ENCODE measurements at places on chromosomes 7 and 10. TPM values are rescaled to one million over a fixed set of nuclear protein-coding genes. Genes with fewer than 3 reads are reported as not detected.

The ITGA8 gene
- total RNA-seq = not detected

The COL26A1 gene
- total RNA-seq = 23.3 TPM

DNA sequence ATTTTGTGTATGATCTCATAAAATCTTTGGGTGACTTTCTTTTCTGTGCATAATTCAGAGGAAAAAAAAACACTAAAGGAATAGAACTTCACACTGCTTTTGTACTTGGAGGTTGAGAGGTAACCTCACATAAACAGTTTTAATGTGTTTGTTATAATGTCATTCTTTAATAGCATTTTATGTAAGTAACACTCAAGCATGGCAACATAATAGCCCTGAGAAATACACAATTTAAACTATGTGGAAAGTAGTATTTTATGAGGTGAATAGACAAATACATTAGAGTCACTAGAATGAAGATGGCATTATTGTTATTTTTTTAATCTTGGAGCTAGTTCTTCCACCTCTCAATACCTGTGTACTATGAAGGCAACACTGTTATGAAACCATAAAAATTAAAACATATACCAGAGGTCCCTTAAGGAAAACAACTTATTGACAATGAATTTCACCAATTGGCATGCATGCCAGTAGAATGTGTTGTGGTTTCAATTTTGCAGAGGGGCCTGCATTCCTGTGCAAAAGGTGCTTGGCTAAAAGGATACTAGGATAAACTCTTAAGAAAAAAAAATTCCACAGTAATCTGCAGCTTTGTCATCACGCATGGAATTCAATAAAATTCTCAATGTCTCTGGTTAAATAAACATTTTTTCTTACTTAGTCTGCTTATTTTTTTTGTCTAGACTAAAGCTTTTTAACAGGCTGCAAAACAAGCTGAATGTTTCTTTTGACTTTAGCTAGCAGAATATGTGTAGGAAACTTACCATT, 102.5 kb downstream of the CD36 start:
- DNase-seq = no peak

DNA sequence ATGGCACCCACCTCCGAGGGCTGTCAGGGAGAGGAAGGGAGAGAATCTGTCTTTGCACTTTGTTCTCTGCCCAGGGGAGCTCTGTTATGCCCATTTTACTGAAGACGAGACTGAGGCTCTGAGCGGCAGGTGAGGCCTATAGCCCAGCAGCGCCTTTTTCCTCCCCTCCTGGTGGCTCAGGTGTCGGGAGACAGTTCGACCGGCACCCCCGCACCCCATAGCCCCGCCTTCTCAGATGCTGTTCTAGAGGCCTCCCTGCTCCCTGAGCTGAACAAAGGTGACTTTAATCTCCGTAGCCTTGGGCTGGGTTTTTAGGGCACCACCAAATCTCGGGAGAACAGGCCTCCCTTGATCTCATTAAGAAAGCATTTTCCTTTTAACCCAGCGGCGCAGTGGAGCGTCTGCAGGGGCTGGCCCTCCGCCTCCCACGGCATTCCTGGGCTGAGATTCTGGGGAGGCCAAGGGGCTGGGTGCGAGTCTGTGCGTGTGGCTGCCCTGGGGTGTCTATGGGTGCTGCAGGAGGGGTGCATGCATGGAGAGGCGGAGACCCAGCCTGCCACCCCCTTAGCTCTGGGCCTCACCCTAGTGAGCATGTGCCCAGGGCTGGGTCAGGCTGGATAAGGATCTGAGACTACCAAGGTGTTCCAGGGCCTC, 3.3 kb downstream of the LFNG start:
- peak; percentile 87 for DNase-seq

- DNase-seq = no peak
These were observed 182.2 kb upstream of the INHBA start for GRCh38 chr7:41885078-41885477.

DNA sequence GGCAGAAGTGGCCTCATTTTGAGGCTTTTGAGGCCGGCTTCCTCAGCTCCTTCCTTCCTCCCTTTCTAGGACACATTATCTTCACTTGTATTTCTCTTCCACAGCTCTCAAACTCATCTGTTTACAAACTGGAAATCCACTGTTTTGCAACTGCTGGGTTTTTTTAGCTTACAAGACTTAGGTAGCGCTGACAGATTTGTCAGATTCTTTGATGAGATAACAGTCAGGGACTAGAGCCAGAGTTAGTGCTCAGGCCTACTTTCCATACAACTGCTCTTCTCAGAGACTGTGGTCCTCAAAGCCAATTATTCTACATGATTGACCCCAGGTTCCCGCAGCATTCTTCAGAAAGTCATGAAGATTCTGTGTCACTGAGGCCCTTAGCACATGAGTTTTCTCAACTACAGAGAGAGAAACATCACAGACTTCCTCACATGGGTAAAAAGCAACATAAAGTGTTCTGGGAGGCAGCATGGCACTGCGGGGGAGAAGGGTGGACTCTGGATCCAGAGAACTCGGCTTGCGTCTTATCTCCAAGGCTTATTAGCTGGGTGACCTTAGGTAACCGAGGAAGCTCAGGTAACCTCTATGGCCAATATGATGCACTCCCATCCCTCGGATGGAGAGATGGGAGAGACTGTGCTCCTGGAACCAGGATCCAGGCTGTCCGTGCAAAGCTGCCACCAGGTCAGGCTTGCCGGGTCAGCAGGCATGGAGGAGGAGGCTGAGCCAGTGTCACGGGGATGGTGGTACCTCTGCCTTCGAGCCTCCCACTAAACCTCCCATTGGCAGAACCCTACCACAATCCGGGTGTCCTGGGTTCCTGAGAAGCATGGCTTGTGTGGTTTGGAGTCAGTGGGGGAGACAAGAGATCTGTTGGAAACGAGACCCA, 10.5 kb downstream of the DDC start:
- DNase-seq = no peak

DNA sequence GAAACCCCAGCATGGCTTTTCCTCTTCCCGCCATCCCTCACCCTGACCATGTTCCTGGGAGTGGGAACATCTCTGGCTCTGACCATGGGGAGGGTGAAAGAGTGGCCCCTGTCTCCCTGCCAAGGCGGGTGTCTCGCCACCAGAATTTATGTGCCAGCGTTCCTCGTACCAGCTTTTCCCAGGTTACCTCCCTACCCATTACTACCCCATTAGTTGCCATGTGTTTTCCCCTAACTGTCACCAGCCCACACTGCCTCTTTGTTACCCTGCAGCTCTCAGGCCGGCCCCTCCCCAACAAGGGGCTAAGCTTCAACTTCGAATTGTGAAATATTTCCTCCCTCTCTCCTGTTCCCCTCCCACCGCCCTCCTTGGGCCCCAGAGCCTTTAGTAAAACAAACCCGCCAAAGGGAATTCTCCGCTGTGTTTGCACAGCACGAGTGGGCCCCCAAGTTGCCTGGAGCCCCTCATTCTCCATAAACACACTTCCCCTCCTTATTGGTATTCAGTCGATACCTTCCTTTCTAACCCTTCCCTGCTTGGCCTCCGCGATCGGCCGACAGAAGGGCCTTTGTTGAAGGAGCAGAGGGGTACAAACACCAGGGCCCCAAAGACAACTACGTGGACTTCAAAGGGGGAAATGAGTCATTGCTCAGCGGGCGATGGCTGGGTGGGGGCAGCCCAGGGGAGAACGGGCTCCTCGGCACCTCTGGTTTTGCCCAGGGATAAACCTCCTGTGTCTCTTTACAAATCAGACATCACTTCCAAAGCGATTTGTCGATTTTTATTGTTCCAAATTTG, 45.5 kb downstream of the SLIT1 start:
- no peak for DNase-seq

GRCh38 chr10:105159268-105159667, 518.2 kb downstream of the SORCS3 start:
- peak; percentile 64 for DNase-seq

- no peak for DNase-seq
These were observed 139.5 kb downstream of the ST7 start for GRCh38 chr7:117092785-117093184.

The LRRC4 gene
- total RNA-seq = not detected

GRCh38 chr7:137961200-137962177, 40.4 kb downstream of the CREB3L2 start:
- DNase-seq = no peak

DNA sequence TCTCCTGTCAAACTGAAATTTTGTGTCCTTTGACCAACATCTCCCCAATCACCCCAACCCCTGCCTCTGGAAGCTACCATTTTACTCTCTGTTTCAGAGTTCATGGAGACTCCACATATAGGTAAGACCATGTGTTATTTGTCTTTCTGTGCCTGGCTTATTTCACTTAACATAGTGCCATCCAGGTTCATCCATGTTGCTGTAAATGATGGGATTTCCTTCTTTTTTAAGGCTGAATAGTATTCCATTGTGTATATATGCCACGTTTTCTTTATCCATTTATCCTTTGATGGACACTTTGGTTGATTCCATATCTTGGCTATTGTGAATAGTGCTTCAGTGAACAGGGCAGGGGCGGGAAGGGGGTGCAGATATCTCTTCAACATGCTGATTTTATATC, 18.0 kb upstream of the FBXW4 start:
- DNase-seq = no peak

DNA sequence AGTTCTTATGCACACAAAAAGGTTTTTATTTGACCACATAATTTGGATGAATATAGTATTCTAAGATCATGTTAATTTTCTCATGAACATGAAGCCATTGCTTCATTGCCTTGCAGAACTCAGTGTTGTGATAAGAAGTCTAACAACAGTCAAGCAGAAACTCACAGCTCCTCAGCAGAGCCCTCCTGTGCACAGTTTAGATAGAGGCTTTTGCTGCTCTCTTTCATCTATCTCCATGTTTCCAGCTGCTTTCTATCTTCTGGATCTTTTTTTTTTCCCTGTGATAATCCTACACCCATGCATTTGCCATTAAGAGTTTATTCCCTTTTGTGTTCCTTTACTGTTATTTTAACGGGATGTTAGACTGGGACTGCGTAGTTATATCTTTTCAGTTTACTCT, 557.7 kb upstream of the LRRTM3 start:
- no peak for DNase-seq

DNA sequence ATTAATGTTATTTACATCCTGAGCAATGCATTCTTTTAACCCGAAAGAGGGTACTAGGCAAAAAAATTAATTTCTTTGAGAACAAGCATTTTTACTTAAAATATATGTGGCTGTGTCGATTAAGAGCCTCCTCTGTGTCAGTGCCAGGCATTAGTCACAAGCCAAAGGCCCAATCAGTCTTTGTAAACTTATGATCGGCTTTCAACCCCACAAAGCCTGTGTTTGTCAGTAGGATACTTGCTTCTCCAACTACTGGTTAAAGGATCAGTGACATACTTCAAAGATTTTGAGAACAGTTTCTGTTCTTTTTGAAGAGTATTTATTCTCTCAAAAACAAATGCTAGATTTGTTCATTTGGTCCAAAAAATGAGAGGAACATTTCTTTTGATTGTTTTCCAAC, 159.3 kb downstream of the NRCAM start:
- DNase-seq = no peak

DNA sequence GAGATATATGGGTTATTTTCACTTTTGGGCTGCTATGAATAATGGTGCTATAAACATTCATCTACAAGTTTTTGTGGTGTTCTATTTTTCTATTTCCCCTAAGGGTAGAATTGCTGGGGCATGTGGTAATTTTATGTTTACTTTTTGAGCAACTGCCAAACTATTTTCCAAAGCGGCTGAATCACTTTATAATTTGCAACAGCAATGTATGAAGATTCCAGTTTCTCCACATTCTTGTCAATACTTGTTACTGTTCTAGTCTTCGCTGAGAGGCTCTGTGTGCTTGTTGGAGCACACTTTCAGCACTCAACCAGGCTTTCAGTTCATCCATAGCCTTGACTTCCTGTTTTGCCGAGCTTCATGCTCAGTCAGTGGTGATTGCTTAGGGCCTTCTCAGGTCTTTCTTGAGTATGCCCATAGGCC, 39.0 kb downstream of the ADK start:
- peak; percentile 64 for DNase-seq

DNA sequence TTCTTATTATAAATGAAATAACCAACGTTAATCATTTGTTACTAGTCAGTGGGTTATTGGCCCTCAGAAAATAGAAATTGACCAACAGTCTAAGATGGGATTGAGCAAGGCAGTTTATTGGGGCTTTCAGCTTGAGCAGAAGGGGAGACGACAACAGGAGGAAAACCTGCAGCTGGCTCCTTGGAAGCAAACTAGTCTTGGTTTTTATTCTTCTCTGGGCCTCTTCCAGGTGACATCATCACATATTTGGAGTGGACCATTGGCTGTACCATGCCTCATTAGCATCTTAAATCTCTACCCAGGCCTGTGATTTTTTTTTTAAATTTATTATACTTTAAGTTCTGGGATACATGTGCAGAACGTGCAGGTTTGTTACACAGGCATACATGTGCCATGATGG, 59.0 kb upstream of the CSTF2T start:
- no peak for DNase-seq

- DNase-seq = no peak
These were observed 32.1 kb downstream of the TRRAP start for GRCh38 chr7:98910427-98910826.

DNA sequence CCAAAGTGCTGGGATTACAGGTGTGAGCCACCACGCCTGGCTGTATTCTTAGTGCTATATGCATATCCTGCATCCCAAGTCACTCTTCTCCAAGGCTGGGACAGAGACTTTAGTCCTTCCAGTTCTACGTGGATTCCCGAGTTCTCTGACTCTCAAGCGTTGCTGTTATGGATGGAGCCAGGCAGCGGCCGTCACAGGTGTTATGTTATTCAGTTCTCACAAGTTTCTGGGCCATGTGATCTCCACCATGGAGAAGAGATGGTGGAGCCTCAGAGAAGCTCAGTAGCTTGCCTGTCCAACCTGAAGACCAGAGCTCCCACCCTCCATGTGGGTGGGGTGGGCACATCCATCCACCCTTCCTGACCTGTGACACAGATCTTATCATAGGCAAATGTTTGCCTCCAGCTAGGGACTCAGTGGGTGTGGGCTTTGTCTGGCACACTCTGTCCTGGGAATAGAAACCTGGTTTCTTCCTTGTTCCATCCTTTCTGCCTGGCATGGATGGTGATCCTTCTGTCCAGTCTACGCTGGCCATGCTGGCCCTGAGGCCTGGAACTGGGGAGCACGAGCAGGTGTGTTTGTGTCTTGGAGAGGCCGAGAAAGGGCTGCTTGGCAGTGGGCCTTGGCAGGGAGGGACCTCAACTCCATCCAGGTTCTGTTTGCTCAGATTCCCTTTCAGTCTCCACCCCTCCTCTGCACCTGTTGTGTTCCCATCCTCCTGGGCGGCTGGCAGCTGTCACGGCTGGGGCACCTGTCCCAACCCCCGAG, 55.3 kb downstream of the NEURL1 start:
- peak; percentile 29 for DNase-seq

DNA sequence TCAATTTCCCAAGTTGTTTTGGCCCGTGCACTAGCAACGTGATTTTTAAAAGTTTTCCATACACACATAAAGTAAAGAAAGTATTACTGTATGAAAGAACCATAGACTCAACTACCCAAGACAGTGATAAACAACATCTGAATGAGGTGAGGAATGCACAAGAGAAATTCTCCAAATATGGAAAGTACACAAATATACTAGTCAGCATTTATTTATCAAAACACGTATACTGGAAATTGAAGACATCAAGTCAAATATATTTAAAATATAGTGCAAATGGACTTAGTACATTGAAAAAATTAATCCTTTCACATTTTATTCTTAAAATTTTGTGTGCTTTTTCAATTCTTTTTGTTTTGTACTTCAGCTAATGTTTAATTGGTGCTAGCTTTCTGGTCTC, 143.6 kb downstream of the ARL4A start:
- DNase-seq = no peak

Data from Caco-2 (cell line).